ENCODE measurements at places on chromosomes 4 and X.

GRCh38 chr4:147160908-147161513 is 215.3 kb upstream of the TTC29 start:
- DNase-seq: peak; percentile 64

- DNase-seq: peak; percentile 62
Observed at GRCh38 chr4:81405900-81406401, 65.8 kb downstream of the RASGEF1B start.

DNA sequence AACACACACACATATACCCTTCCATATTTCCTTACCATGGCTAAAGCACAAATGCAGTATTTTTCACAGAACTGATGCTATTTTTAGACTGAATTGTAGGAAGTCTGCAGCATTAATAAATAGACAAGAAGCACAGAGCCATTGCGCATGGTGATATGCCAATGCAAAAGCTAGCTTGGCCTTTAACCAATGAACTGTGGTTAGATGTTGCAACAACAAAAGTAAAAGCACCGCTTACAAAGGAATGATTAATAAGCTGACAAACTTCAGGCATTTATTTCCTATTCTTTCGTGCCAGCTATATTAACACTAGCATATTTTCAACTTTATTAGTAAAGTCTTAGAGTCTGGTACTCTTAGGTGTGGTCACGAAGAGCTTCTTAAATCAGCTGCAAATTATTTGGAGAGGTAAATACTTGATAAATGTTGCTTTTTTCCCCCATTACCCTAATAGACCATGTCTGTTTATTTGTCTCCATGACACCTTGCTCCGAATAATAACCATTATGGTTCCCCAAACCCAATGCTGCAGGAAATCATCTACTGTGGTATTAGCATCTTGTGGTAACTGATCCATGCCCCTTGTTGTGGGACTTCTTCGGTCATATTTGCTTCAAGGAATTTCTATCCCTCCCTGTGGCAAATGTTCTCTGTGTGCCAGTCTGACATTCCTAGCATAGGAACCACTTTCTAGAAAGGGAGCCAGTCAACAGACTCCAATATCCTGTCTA is 306.1 kb upstream of the TAPT1 start:
- no peak for DNase-seq

- DNase-seq: no peak
Observed at GRCh38 chr4:147901388-147901787, 169.5 kb downstream of the ARHGAP10 start.

All from GM10248 (cell line).